ELR (cell line): ENCODE measurements at places on chromosomes 3 and 15.

DNA sequence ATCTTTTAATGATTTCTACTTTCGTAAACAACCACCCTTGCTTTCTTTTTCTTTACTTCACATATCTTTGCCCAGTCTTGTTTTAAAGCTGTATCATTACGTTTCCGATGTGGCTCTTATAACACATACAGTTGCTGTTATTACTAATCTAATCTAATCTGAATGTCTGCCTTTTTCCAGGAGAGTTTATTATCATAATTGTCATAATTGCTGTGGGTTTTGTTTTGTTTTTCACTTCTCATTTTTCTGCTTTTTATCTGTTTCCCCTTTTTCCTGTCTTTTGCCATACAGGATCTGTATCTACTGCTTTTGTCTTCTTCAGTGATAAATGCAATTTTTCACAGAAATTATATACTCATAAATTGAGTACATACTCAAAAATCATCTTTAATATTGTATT, 24.9 kb downstream of the HACL1 start:
- no peak for DNase-seq

DNA sequence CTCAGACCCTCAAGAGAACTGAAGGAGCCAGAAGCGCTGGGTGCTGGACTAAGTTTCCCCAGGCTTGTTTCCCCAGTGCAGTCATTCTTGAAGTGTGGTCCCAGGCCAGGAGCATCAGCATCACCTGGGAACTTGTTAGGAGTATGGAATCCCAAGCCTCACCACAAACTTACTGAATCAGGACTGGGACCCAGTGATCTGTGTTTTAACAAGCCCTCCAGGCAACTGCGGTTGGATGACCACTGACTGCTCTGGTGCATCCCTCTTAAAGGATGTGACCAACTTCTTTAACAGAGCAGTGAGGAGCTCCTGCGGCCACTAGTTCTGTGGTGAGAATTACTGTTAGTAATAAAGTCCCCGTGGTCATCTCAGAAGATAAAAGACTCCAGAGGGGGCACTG, 62.4 kb upstream of the DAZL start:
- peak; percentile 45 for DNase-seq

- DNase-seq: no peak
These were observed 137.4 kb downstream of the VPS8 start for GRCh38 chr3:184949251-184949965.

DNA sequence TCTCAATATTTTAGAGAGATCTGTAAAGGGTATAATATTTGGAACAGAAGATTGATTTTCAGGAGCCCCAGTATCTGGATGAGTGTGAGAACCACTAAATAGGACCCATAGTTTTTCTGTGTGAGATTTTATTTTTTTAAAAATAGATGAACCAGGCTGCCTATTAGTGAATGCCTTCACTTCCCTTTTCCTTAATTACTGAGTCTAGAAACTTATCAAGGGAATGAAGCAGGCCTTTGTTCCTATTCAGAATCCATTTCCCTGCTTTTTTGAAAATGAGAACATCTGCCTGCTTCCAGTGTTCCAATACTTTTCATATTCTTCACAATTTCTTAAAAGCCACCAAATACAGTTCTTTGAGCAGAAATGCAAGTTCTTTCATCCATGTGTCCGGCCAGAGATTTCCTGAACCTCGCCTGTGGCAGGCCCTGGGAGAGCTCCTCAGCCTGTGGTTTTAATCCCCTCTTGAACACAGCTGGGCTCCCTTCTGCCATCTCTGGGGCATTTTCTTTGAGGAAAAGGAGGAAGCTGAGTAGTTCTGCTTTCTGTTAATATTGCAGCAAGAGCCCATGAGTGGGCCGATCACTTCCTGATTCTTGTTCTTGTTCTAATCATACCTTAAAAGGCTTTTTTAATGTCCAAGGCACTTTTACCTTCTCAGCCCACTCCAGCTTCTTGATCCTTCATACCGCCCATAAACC, 4.7 kb downstream of the EHD4 start:
- DNase-seq: peak; percentile 35

DNA sequence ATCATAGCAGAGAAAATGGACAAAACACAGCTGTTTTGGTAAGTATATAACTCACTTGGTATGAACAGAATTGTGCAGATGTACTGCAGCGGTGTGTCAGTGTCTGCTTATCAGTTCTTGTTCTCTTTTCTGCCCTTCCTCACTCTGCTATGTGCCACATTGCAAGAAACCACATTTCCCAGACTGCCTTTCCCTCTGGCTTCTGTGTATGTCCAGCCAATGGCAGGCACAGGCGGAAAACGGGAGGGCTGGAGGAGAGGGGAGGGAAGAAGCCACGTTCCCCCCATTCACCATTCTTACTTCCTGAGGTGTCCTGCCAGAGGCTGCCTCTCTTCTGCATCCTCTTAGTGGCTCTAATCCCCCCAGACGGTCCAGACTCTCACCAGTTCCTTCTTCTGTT, 15.4 kb downstream of the HHLA2 start:
- DNase-seq: no peak

GRCh38 chr3:46986782-46987310, 7.4 kb downstream of the NBEAL2 start:
- no peak for DNase-seq
